ENCODE measurements at places on chromosomes 13 and 19. TPM values are rescaled to one million over a fixed set of nuclear protein-coding genes. Genes with fewer than 3 reads are reported as not detected.

TBC1D4 gene
- polyA plus RNA-seq, result 5.5 TPM

PDX1 gene
- not detected for polyA plus RNA-seq

KLK5 gene
- polyA plus RNA-seq, result not detected

HCST gene
- polyA plus RNA-seq, result 13.9 TPM

S1PR4 gene
- 24.4 TPM for polyA plus RNA-seq

Data from sigmoid colon (tissue), 7 donors.